Suprapubic skin (tissue), 4 donors: ENCODE measurements at places on chromosomes 4 and X.

GRCh38 chr4:71201817-71202576 lies 136.8 kb upstream of the SLC4A4 start:
- no peak overlapping the region for H3K27ac ChIP-seq
- no peaks in the 10 kb centered on the region for H3K27me3 ChIP-seq
- no peak overlapping the region for H3K4me3 ChIP-seq
- H3K36me3 ChIP-seq, result no peaks in the 10 kb centered on the region

DNA sequence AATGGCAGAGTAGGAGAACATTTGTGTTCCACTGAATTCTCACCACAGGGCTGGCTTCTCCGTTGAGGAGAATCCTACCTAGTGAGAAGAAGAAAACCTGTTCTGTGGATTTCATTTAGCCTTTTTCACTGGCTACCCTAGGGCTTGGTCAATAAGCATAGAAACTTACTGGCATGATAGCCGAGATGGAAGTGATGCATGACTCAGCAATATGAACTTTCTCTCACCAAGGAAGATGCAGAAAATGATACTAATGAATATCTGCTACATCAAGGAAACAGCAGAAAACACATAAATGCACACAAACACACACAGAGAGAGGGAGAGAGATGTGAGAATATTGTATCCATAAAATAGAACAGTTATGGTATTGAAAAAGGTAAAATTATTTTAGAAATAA lies 216.3 kb downstream of the HHIP start:
- no peaks in the 10 kb centered on the region for H3K36me3 ChIP-seq
- no peak overlapping the region for H3K27ac ChIP-seq
- no peaks in the 10 kb centered on the region for H3K4me1 ChIP-seq

- no peaks in the 10 kb centered on the region for H3K36me3 ChIP-seq
- no peak overlapping the region for H3K4me3 ChIP-seq
- no peak overlapping the region for H3K27ac ChIP-seq
- H3K27me3 ChIP-seq, result no peaks in the 10 kb centered on the region
- no peak for DNase-seq
Measured at GRCh38 chr4:20074450-20074849, 177.3 kb upstream of the SLIT2 start.

GRCh38 chr4:79851625-79852304 lies 221.3 kb downstream of the ANTXR2 start:
- H3K4me3 ChIP-seq, result no peak overlapping the region
- no peaks in the 10 kb centered on the region for H3K27me3 ChIP-seq
- H3K4me1 ChIP-seq, result peaks cover 13% of the 10 kb centered on the region
- no peak for DNase-seq

DNA sequence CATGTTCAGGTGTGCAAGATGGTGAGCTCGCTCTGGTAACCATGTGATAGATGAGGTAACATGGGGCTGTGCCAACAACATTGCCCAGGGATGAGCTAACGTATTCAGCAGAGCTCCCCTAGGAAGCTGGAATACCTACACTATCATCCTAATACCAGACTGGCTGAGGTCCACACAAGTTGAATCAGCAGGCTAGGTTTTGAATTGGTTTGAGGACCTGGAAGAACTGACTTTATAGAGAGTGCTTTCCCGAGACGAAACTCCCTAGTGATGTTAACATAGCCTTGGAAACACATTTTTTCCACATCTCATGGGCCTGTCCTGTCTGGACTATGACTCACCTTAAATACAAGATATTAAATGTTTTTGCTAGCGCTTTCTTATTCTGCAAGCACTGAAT lies 56.7 kb downstream of the IGFBP7 start:
- H3K27me3 ChIP-seq, result no peaks in the 10 kb centered on the region
- peaks cover 22% of the 10 kb centered on the region for H3K4me1 ChIP-seq
- H3K4me3 ChIP-seq, result no peak overlapping the region
- no peak overlapping the region for H3K27ac ChIP-seq

GRCh38 chr4:168045354-168045753 lies 47.0 kb upstream of the ANXA10 start:
- no peaks in the 10 kb centered on the region for H3K36me3 ChIP-seq
- no peak overlapping the region for H3K27ac ChIP-seq
- H3K4me1 ChIP-seq, result no peaks in the 10 kb centered on the region
- DNase-seq, result no peak
